Umbilical cord (tissue), 2 donors: ENCODE measurements at places on chromosomes 3 and 15.

DNA sequence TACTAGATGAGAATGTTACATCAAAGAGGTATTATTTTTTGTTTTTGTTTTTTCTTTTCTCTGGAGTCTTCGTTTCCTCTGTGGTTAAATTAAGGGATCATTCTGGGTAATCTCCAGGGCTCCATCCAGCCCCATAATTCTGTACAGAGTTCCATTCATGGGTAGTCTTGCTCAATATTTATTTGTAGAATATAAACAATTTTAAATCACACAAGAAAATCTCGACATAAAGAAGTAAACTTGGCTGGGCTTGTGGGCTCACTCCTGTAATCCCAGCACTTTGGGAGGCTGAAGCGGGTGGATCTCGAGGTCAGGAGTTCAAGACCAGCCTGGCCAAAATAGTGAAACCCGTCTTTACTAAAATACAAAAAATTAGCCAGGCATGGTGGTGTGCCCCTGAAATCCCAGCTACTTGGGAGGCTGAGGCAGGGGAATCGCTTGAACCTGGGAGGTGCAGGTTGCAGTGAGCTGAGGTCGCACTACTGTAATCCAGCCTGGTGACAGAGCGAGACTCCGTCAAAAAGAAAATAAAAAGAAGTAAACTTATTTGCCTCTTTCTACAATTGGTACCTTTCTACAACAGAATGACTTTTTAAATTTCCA is 166.8 kb upstream of the TGFBR2 start:
- no peak for DNase-seq

DNA sequence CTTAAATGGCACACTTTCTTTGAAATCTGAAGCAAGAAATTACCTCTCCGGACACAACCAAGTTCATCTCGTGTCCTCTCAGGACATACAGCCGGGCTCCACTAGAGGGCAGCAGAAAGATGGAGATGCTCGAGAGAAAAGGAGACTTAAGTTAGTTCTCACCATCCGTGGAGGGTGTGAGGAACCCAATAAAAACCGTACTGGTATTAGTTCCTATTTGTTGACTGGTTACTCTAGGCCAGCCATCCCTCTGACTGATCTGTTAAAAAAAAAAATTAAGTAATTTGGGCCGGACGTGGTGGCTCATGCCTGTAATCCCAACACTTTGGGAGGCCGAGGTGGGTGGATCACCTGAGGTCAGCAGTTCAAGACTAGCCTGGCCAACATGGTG is 7.9 kb upstream of the CYP11A1 start:
- peak; percentile 89 for DNase-seq

DNA sequence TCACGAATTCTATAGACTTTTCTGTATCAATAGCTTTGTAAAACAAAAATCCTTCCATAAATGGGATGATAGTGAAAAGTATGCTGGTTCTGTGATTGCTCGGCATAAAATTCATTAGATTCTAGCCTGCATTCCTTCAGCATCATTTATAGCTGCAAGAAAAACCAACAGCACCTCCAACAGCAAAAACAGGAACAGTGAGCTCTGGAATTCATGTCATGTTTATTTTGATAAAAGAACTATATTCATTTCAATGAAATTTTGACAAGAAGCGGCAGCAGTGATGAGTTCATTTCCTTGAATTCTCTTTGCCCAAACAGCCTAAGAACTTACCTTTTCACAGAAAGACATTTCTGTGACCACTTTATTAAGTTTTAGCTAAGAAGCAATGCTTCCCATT is 515.2 kb upstream of the CCDC54 start:
- DNase-seq = peak; percentile 60

DNA sequence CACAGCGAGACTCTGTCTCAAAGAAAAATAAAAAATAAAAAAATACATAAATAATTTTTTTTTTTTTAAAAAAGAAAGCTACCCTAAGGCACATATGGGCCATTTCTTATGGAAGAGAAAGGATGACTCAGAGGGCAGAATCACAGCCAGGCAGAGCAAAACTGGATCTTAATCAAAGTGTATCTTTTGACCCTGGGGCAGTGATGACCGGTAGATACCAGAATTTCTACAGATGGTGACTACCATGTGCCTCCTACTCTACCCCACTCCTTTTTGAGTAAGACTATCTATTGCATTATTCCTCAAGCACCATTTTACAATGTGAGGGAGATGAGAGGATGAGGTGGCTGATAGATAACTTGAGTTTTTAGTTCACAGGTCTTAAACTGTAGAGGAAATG is 26.0 kb downstream of the TARS3 start:
- DNase-seq = no peak

GRCh38 chr3:130582457-130583153 is 65.6 kb downstream of the COL6A6 start:
- no peak for DNase-seq

DNA sequence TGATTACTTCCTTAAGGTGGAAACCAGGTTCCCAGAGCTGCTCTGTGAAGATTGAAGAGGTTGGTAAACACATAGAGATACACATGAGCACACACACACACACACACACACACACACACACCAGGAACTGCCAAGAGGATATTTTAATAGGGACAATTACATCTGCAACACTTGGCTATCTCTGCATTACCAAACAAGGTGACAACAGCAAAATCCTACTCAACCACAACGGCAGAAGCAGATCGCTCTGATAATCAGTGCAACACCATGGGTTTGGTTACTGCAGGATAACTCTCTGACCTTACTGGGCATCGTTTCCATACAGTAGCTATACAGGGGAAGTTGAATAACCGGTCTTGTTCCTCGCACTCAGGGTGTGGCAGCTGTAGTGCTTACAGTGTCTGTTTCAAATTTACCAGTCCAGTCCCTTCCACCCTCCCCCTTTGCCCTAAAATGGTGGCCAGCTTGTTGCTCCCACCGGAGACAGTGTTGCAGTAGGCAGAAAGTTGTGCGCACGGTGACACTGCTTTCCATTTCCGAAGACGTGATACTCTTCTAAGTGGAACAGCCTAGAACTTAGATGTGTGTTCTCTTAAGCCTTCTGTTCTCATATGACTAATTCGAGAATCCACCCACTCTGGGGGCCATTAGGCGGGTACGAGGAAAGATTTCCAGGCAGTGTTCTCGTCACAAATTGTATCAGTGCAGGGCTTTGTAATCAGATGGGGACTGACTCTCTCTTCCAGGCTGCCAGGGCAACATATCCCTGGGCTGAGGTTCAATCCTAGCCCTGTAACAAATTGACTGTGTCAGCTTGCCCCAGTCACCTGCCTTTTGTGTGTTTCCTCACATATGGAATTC is 176.2 kb downstream of the P3H2 start:
- DNase-seq = peak; percentile 34

DNA sequence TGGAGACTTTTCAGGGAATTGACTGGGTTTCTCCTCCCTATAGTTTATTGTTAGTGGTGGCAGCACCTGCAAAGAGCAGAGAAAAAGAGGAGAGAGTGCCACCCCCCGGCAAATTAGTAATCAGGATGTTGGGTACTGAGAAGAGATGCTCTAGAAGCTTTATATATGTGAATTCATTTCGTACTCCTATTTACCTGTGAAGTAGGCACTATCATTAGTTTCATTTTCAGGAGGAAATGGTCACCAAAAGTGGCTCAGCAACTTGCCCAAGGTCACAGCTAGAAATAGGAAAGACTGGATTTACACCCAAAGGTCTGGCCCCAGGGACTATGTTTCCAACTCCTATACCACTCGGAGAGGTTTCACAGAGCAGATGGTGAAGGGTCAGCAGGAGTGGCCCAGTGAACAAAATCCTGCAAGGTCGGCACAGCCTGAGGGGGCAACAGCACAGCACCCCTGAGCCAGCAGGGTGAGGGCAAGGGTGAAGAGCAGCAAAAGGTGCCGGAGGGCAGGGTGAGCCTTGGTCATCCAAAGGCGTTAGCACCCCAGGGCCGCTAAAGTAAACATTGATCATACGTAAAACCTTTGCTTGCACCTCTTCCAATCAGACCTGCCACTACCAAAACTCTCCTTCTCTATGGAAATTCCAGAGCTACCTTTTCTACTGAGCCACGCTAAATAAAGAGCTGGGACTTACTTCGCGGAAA is 23.6 kb downstream of the VGLL4 start:
- DNase-seq = no peak

DNA sequence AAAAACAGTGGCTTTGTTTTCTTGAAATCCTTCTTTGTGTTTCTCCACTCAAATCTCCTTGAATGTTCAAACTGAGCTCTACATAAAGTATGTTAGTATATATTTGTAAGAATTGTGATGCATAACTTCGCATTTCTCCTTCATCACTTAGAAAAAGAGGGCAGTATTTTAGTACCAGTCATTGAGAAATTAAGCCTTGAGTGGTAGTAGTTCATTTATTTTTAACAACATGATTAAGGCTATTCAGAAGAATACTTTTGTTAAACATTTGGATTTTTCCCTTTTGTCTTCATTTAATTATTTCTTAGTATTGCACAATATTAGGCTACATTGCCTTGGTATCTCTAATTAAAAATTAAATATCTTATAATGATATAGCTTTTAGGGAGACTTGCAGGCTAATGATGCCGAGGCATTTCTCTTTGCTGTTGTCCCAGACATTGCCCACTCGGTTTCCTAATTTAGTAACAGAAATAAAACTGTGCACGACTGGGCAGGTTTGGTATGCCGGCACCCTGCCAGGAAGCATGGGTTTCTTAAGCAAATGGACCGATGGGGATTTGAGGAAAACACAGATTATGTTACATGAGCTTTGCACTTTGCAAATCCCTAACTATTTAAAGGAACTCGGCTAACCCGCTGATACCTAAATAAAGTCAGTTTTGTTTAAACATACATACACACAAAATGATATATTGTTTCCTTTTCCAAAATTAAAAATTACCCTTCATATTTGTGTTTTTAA is 54.7 kb downstream of the LRRC28 start:
- peak; percentile 74 for DNase-seq

GRCh38 chr15:71333136-71333700 is 217.9 kb downstream of the THSD4 start:
- DNase-seq = no peak

GRCh38 chr3:98140531-98140930 is 6.7 kb upstream of the OR5H14 start:
- no peak for DNase-seq

DNA sequence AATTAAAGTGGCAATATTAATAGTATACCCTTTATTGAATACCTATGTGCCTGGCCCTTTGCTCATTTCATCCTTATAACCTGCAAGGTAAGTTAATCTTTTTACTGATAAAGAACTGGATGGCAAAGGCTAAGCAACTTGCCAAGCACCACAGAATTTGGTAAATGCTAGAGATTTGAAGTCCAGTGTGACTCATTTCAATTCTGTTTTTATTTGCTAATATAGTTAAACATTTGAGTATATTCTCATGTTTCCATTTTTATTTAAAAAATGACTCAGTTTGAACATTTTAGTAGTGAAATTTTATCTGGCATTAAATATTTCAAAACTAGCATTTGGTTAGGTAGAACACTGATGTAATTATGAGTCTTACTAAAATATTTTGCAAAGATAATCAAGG is 11.3 kb downstream of the PFN2 start:
- no peak for DNase-seq

DNA sequence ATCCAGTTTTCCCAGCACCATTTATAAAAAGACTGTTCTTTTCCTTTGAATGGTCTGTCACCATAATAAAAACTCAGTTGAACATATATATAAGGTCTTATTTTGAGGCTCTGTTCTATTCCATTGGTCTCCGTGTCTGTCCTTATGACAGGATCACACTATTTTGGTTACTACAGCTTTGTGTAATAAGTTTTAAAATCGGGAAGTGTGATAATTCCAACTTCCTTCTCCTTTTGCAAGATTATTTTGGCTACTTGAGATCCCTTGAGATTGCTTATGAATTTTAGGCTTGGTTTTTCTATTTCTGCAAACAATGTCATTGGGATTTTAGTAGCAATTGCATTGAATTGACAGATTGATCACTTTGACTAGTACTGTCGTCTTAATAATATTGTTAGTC is 35.7 kb downstream of the SACM1L start:
- no peak for DNase-seq

- no peak for DNase-seq
Measured at GRCh38 chr3:12179441-12179840, 20.7 kb upstream of the TIMP4 start.

DNA sequence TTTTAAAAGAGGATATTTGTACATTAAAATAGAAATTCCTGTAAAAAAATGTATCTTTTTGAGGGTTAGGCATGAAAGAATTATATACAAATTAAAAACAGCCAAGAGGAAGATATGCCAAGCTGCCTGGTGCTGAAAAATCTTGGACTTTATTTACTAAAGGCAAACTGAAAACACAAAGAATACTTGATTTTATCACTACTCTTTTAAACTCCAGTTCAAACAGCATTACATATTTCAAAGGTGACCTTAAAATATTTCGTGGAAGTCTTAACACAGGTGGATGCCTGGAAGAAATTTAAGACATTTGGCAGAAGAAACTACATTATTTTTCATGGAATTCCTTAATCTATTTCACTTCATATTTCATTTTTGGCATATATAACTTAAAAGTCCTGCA is 101.1 kb upstream of the SLC2A2 start:
- DNase-seq = no peak

DNA sequence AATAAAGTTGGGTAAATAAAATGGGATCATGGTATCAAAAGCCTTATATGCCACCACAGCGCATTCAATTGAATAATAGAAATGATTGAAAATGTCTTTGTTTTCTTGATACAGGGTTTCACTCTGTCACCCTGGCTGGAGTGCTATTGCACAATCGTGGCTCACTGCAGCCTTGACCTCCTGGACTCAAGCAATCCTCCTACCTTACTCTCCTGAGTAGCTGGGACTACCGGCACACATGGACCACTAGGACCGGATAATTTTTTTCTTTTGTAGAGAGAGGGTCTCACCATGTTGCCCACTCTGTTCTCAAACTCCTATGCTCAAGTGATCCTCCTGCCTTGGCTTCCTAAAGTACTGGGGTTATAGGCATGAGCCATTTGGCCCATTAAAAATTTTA is 33.8 kb upstream of the BBX start:
- DNase-seq = no peak

GRCh38 chr3:54671511-54671910 is 256.3 kb downstream of the LRTM1 start:
- DNase-seq = no peak
